AG08395 (cell line): ENCODE measurements at places on chromosomes 2 and 18.
A peak's percentile ranks its signal among the peaks of the same experiment; 100 is the strongest.

DNA sequence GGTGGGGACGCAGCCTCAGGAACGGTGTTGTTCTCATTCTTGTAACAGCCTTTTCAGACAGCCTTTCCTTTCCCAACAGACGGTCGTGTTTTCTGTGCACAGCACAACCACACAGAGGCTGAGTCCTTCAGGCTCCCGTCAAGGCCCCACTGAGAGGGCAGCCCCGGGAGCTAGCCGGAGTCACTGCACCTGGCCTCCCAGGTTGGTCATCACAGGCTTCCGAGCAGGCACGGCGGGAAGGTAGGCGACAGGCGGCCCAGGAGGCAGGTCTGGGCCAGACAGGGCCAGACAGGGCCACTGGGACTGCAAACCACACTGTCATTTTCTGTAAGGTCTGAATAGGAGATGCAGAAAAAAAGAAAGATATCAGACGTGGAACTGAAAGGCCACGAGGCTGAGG, 570.8 kb downstream of the GALR1 start:
- DNase-seq: no peak

DNA sequence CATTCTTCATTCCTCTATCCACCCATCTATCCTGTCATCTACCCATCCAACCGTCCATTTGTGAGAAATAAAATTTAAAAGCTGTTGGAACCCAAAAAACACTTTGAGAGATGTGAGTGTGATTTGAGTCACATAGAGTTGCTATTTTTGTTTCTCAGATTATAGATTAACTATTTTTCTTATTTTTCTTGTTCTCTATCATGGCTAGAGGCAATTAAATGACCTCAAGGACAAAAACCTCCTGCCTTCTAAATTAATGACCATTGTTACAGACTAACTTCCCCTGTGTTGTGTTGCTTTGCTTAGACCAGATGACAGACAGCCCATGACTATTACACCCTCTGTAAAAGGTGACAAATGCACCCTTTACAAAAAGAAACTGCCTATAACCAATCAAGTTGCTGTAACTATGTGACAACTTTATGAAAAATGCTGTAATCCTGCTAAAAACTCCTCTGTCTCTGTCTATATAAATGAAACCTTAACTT, 207.9 kb upstream of the CXCR4 start:
- DNase-seq: no peak

- DNase-seq: peak; percentile 6
Observed at GRCh38 chr18:69889009-69889408, 58.7 kb downstream of the CD226 start.

DNA sequence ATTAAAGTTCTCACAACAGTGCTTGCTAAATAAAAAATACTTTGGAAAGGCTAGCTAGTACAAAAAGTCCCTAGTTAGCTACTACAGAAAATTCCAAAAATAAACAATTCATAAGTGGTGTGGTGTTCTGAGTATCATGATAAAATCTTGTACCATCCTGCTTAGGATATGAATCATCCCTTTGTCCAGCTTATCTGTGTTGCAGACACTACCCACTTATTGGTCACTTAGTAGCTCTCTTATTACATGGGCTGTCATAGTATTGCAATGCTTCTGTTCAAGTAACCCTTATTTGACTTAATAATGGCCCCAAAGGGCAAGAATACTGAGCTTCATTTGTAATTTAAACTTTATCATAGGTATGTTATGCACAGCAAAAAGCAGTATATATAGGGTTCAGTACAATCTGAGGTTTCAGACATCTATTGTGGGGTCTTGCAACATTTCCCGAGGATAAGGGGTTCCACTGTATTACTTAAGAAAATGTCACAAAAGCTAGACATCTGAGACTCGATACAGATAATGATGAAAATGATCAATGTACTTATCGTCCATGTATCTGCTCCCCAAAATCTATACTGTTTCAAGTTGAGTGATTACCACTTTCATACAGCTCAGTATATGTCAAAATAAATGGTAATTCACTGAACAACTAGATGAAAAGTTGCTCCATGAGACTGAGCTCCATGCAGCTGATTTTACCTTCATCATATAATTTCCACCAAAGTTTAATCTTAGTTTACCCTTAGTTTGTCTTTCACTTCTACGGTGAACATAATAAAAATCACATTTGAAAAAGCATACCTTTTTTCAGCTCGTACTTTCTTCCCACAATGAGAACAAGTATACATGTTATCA, 93.8 kb downstream of the C2orf74 start:
- peak; percentile 50 for DNase-seq

DNA sequence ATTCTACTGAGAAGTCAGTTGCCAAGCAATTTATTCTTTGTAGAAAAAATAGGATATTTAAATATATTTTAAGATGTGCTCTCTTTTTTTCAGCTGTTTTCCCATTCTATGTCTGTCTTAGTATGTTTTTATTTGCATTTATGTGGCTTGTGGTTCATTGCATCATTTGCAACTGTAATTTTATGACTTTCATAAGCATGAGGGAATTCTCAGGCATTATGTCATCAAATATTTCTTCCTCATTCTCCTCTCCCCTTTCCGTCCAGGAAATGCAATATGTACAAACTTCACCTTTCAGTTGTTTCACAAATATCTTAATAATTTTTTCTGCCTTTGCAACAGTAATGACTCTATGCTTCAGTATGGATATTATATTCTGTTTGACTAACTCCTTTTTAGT, 560.2 kb upstream of the LRATD1 start:
- no peak for DNase-seq

- no peak for DNase-seq
Observed at GRCh38 chr2:88811233-88811632, 119.8 kb downstream of the RPIA start.

- DNase-seq: no peak
Observed at GRCh38 chr2:77325395-77325794, 196.8 kb downstream of the LRRTM4 start.

- peak; percentile 55 for DNase-seq
Observed at GRCh38 chr2:7272210-7272609, 355.0 kb downstream of the RNF144A start.

- DNase-seq: no peak
Observed at GRCh38 chr18:37175727-37176620, 347.0 kb downstream of the KIAA1328 start.

GRCh38 chr2:73925853-73926492, 707 bp upstream of the DGUOK start:
- DNase-seq: no peak

DNA sequence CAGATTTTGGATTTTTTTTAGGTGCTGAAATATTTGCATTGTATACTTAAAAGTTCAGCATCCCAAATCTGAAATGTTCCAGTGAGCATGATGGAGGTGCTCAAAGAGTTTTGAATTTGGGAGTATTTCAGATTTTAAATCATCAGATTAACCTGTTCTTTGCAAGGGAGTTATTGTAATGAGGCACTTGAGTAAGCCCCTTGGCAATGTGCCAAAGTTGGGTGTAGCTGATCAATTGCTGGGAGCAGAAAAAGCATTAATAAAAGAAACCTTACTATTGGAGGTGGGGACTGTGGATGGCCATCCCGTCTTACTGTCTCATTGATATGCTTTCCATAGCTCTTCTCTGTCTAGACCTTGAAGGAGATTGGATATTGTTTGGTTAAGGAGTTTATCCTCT, 28.3 kb downstream of the MALT1 start:
- no peak for DNase-seq

DNA sequence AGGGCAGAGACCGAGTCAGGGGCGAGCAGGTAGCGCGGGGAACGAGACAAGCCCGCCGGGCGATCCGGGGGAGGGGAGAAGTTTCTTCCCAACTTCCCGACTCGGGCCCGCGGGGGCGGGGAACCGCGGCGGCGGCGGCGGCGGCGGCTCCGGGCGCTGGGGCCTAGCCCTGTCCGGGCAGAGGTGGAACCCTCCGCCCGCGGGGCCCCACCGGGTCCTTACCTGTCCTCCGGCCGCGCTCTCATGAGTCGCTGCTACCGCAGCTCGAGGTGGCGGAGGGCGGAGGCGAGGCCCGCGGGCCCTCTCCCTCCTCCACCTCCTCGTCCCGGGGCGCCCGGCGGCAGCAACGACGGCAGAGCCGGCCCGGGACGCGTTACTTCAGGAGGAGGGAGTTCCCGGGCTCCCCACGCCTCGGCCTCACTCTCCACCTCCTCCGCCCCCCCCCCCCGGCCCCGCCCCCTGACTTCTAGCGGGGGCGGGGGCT, at the start of gene YES1:
TSS of gene YES1 (minus strand) at position 351 of the 484 bp plus-strand sequence. CDS start 55,415 bp downstream, outside the sequence.
- DNase-seq: peak; percentile 91

DNA sequence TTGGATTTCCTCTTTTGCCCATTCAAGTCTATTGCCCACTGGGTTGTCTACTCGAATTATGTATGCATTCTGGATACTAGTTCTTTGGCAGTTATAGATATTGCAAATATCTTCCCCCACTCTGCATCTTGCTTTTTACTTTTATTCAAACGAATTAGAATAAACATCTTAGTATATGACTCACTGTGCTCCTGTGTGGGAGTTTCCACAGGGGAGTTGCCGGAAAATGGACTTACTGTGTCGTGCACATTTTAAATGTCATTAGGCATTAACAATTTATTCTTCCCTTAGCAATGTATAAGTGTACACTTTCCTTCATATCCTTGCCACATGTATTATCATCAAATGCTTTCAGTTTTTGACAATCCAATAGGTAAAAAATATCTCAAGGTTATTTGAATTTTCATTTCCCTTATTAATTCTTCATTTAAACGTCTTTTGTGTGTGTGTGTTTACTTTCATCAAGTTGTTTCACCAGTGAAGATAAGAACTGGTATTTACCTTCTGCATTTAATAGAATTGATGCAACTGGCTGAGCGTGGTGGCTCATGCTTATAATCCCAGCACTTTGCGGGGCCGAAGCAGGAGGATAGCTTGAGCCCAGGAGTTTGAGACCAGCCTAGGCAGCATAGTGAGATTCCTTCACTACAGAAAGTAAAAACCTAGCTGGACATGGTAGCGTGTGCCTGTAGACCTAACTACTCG, 4.6 kb upstream of the UGT1A5 start:
- DNase-seq: no peak

DNA sequence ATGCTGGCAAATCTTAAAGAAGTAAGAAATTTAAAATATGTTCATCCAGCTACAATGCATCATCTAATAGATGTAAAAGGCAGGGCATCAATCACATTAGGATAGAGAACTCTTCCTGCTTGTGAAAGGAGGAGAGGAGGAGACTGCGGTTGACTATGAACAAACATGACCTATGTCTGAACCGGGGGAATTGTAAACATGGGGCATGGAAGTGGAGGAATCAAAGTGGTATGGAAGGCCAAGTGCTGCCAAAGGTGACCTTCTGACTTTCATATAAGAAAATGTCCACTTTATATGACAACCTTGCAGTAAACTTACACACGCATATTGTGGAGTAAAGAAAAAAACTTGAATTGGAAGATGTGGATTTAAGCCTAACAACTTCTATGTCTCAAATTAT, 20.0 kb upstream of the SLC8A1 start:
- no peak for DNase-seq
